ENCODE measurements at places on chromosomes 5 and 9. TPM values are rescaled to one million over a fixed set of nuclear protein-coding genes. Genes with fewer than 3 reads are reported as not detected.

GRCh38 chr9:34994900-34995669 is 5.5 kb downstream of the DNAJB5 start:
- no peaks in the 10 kb centered on the region for H3K27me3 ChIP-seq
- DNase-seq, result no peak
- H3K27ac ChIP-seq, result peak overlapping the region; percentile 42
- peaks cover 7% of the 10 kb centered on the region for H3K36me3 ChIP-seq
- peaks cover 30% of the 10 kb centered on the region for H3K4me1 ChIP-seq

DNA sequence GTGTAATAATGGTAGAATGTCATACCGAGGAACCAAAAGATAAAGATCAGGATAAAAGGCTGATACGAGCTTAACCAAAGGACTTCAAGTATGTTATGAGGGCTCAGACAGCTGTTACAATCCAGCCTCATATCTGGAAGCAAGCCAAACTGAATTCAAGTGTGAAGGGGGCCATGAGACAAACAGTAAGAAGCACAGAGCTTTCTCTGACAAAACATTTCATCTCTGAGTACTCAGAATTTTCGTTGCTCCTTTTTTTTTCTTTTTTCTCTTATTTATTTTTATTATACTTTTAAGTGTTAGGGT is 52.9 kb upstream of the CD180 start:
- H3K27ac ChIP-seq, result no peak overlapping the region
- no peak overlapping the region for H3K4me3 ChIP-seq
- peaks cover 18% of the 10 kb centered on the region for H3K4me1 ChIP-seq
- DNase-seq, result no peak
- no peaks in the 10 kb centered on the region for H3K27me3 ChIP-seq

DNA sequence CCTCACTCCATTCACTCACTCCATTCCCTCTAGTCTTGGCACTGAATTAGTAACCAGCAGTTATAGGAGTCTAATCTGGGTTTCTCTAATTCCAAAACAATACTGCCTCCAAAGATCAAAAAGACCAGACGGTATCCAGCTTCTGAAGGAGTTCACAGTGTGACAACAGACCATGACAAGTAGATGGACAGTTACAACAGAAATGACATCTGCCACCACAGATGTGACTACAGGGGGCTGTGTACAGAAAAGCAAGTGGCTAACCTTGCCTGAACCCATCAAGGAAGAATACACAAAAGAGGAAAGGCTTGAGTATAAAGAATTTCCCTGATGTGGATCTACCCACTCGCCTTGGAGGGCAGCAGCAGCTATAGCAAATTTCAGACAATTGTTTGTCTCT is 112.4 kb downstream of the ACTL7B start:
- no peak for DNase-seq
- no peaks in the 10 kb centered on the region for H3K36me3 ChIP-seq
- no peaks in the 10 kb centered on the region for H3K27me3 ChIP-seq
- no peaks in the 10 kb centered on the region for H3K4me1 ChIP-seq
- H3K4me3 ChIP-seq, result no peak overlapping the region
- no peak overlapping the region for H3K27ac ChIP-seq

DNA sequence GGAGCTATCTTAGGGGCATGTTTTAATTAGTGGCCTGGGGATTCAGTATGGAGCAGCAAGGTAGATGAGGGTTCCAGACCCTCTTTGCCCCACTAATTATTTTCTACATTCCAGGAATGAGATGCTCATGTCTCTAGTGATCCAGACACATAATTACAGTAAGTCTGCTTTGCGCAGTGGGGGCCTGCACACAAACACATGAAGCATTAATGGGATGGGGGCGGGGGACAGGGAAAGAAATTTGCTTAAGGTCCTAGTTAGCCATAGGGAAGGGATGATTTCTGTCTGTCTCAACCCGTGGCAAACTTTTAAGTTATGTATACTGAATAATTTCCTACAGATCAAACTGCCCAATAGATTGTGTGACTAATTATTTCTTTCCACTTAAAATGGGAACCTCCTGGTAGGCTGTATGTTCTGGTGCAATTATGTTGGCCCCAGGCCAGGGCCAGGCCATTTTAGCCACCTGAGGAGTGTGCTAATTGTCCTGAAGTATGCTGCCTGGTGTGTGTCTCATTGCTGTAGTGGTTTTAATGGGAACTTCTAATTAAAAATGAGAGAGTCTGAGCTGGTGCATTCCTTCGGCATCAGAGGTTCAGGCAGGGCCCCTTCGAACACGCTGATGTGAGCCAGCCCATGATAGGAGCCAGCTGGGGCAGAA is 134.4 kb downstream of the PTTG1 start:
- no peak overlapping the region for H3K27ac ChIP-seq
- no peaks in the 10 kb centered on the region for H3K27me3 ChIP-seq
- no peaks in the 10 kb centered on the region for H3K4me1 ChIP-seq
- no peak overlapping the region for H3K4me3 ChIP-seq
- no peaks in the 10 kb centered on the region for H3K36me3 ChIP-seq
- peak; percentile 74 for DNase-seq

The GPRIN1 gene
- total RNA-seq, result 1.4 TPM

The WDR38 gene
- not detected for total RNA-seq

The UGT3A2 gene
- total RNA-seq, result not detected

Measured in upper lobe of right lung (tissue), 1 donor.